Omental fat pad (tissue), 4 donors: ENCODE measurements at places on chromosomes 7 and 10. TPM values are rescaled to one million over a fixed set of nuclear protein-coding genes. Genes with fewer than 3 reads are reported as not detected.

Gene RET
- 0.79 TPM for total RNA-seq

DNA sequence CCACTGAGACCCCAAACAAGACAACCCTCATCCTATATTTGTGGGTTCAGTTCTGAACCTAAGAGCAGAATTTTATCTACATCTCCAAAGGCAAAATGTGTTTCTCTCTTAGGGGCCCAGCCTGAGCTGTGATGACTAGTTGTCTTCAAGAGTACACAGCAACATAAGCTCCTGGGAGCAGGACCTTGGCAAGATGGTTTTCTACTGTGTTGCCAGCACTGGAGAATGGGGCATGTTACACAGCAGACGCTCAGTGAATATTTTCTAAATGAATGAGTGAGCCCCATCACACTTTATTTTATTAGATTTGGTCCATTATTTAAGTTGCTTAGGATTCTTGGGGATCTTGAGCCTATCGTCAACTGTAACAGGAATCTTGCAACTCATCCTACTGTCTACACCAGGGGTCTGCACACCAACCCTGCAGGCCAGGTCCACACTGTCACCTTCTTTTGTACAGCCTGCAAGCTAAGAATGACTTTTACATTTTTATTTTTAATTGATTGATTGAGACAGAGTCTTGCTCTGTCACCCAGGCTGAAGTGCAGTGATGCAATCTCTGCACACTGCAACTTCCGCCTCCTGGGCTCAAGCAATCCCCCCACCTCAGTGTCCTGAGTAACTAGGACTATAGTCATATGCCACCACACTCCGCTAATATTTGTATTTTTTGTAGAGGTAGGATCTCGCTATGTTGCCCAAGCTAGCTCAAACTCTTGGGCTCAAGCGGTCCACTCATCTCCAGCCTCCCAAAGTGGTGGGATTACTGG, 347.1 kb downstream of the FGFR2 start:
- no peak for DNase-seq

Gene PDSS1
- total RNA-seq: 5.4 TPM

Gene KCTD7
- total RNA-seq: 14.3 TPM

Gene RAMP3
- 310 TPM for total RNA-seq

DNA sequence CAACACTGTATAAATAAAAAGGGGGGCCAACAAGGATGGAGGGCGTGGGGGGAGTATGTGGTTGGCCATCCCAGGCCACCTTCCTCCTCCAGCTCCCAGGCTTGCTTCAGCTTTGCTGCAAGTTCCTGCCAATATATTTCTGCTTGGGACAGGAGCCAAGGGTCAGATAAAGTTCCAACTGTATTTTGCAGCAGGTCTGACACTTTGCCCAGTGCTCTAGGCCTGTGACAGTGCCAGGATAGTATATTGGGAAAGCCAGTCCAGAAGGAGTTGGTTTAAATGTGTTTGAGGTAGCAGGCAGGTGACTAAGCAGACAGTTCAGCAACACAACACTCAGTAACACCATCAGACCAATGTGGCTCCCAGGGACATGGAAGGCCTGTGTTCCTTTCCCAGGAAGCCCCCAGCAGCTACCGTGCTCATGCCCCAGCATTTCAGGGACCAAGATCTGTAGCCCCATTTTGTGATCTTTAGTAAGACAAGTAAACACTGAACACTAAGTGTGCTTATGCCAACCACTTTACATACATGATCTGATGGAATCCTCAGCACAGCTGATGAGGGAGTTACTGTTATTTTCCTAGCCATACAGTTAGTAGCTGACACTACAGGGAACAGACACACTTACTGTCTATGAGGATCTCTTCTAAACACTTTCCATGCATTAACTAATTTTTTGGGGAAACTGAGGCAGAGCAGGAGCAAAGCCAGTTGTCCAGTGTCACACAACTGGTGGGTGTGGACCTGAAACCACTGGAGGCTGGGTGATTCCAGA, 38.9 kb downstream of the DNAJB12 start:
- DNase-seq: no peak

DNA sequence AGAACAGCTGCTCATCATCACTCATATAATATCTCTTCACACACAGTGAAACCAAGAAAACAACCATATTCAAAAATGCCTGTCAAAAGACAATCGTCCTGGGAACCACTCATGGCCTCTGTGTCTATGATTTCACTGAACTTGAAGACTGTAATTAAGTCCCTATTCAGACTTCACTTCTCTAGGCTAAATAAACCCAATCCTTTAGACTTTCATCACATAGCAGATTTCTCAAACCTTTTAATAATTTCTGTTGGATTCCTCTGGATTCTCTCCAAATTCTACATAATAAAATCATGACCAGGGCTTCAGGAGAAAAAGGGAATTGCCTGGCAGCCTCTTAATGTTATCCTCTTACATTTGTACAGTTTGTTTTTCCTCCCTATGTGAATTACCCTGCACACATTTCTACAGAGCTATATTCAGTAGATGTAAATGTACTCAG, 201.1 kb downstream of the LRRN3 start:
- no peak for DNase-seq

Gene BMPR1A
- total RNA-seq: 33.6 TPM

GRCh38 chr10:34281661-34282582, 533.2 kb downstream of the PARD3 start:
- DNase-seq: no peak

DNA sequence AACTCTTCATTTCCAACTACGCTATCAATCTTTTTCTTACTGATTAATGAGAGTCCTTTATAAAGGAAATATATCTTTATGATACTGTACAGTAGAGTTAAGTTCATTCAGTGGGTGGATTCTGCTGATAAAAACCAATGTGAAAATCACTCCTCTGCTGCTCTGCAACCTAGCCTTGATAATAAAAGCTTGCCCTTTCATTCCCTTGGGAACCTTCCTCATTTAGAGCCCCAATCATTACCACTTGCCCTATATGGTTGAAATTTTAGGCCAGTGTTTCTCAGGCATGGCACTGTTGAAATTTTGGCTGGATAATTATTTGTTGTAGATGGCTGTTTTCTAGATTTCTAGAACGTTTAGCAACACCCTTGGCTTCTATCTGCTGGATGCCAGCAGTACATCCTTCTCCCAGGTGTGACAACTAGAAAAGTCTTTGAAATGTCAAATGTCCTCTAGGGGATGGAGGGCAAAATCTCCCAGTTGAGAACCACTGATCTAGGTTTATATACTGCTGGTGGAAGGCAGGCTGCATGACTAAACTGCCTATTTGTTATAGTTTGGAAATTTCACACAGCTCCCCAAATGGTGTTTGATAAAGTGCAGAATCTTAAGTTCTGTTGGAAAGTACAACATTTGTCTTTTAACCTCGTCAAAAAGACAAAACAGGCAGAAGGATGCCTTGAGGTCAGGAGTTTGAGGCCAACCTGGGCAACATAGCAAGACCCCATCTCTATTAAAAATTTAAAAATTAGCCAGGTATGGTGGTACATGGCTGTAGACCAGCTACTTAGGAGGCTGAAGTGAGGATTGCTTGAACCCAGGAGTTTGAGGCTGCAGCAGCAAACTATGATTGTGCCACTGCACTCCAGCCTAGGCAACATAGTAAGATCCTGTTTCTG, 8.9 kb upstream of the SIRT1 start:
- DNase-seq: no peak

Gene CYP3A7
- total RNA-seq: 2.8 TPM

Gene SEMA4G
- total RNA-seq: 1.4 TPM

GRCh38 chr7:45434167-45434784, 139.9 kb upstream of the ADCY1 start:
- DNase-seq: no peak

Gene EBF3
- total RNA-seq: 4.0 TPM

Gene EPHA1
- not detected for total RNA-seq

GRCh38 chr10:3570855-3571266, 214.1 kb downstream of the KLF6 start:
- no peak for DNase-seq

GRCh38 chr7:135993950-135994349, 16.8 kb upstream of the MTPN start:
- DNase-seq: no peak

GRCh38 chr10:79019441-79020014, 49.2 kb upstream of the ZMIZ1 start:
- no peak for DNase-seq

- no peak for DNase-seq
These were observed 610.2 kb downstream of the AUTS2 start for GRCh38 chr7:70208236-70209063.

Gene GLI3
- total RNA-seq: 10.0 TPM

- DNase-seq: no peak
These were observed 20.0 kb upstream of the DRGX start for GRCh38 chr10:49415846-49416245.

Gene CALHM2
- total RNA-seq: 84.1 TPM

Gene SEMA3E
- total RNA-seq: 1.5 TPM

GRCh38 chr10:109963439-109963838, 40.1 kb upstream of the XPNPEP1 start:
- DNase-seq: no peak

DNA sequence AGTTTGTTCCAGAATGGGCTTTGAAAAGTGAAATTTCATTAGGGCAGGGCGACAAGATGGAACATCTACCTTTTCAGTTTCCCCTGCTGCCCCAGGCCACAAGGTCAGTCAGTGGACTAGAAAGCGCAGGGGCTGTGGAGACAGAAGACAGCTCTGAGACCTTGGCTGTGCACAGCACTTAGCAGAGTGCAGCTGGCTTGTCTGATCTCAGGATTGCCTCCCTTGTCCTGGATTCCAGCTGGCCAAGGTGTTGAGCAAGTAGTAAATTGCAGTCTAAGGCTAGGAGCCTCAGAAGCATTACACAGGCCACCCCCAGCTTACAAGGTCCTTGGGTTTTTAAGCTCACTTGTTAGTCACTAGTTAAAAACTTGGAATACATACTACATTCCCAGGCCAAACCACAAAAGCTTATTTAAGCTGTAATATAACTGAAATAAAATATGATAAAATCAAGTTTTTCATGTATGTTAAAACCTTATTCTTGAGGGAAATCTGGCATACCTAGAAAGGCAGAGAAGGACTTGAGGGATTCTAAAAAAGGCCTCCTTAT, 67.3 kb upstream of the NPY start:
- no peak for DNase-seq

DNA sequence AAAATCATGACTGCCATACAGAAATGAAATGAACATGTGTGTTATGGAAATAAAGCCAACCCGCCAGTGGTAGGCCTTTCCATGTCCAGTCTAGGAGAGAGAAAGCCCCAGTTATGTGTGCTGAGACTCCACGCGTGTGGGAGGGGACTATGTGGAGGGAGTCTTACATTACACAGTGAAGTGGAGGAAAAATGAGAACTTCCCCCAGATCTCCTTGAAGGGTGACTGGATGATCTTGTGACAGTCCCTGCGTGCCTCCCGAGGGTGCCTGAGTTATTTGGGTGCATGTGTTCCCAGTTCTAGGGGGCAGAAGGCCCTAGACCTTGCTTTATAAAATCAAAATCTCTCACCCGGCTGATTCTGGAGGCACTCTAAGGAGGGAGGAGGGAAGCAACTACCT, 24.2 kb downstream of the UPP1 start:
- DNase-seq: no peak

- DNase-seq: no peak
These were observed 578.7 kb downstream of the GLRX3 start for GRCh38 chr10:130714742-130715467.

DNA sequence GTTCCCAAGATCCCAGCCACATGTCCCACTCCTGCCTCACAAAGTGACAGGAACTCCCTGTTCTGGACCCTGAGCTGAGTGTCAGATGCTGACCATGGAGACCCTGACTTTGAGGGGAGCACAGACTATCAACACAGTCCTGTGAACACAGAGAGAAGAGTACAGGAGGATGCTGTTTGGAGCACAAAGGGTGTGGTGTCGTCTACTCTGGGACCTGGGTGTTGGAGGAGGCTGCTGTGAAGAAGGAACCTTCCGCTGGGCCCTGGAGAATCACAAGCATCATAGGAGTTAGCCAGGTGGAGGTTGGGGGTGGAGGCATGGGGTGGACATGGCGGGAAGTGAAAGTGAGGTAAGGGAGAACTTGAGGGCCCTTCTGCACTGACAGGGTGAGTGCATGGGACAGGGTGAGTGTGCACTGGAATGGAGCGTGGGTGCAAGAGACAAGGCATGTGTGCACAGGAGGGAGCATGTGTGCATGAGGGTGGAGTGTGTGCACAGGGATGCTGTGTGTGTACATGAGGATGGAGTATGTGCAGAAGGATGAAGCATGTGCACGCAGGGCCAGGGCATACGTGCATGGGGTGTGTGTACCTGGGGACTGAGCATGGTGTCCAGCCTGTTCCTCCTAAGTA, 70.7 kb upstream of the ANTXRL start:
- DNase-seq: no peak

Gene RHOBTB1
- 14.3 TPM for total RNA-seq

Gene CPVL
- 58.6 TPM for total RNA-seq

DNA sequence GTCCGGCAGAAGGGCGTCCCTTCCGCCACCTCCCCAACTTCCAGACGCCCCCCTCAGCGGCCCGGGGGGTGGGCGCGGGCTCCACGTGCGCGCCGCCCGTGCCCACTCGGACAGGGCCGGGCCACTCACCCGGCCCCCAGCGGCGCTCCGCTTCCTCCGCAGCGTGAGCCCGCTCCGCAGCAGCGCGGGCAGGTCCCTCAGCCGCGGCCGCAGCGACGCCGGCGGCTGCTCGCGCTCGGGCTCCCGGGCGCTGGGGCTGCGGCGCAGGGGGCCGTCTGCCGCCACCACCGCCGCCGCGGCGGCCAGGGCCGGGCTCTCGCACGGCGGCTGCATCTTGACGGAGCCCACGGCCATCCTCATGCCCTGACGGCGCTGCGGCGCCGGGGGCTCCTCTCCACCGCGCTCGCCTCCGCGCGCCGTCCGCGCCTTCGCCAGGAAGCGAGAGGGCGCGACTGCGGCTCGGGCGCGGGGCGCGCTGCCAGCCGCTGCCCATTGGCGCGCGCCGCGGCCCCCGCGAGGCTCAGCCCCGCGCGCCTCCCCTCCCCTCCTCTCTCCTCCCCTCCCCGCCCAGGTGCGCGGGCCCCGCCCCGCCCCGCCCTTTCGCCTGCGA, at the start of gene RAPGEF5:
Gene RAPGEF5 (minus strand): TSS at position 454 of the 610 bp plus-strand sequence. CDS start 94 bp downstream, at position 360.
- DNase-seq: no peak

Gene SPDYE5
- total RNA-seq: not detected

DNA sequence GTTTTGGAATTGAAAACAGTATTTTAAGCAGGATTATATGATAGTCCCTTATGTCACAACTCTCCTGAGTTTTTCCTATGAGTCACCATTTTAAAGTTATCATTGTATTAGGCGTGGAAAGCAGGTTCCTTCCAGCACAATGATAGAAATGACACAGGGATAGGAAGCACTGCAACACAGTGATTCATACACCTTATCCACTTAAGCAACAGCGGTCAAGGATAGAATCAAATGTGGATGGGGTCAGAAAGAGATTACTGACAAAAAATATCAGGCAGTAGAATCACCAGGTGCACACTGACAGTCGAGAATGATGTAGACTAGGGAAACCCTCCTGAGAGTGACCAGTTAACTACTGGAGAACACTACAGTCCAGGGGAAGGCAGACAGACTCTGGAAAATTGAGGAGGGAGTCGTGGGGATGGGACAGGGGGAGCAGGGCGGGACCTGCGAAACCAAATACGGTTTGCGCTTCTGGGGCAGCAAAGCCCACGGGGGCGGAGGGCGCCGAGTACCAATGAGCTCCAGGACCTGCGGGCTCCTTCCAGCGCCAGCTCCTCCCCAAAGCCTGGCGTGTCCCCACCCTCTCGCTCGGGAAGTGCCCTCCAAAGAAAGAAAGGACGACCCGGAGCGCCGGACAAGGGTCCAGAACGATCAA, 479 bp downstream of the PNPLA8 start:
- no peak for DNase-seq

GRCh38 chr7:150788474-150789269, 11.5 kb downstream of the TMEM176B start:
- no peak for DNase-seq

Gene SPAG6
- not detected for total RNA-seq

GRCh38 chr7:128215739-128216138, 25.3 kb upstream of the LEP start:
- no peak for DNase-seq

Gene CYP2C9
- total RNA-seq: not detected
